ENCODE measurements at places on chromosomes 4 and X. TPM values are rescaled to one million over a fixed set of nuclear protein-coding genes. Genes with fewer than 3 reads are reported as not detected.

DNA sequence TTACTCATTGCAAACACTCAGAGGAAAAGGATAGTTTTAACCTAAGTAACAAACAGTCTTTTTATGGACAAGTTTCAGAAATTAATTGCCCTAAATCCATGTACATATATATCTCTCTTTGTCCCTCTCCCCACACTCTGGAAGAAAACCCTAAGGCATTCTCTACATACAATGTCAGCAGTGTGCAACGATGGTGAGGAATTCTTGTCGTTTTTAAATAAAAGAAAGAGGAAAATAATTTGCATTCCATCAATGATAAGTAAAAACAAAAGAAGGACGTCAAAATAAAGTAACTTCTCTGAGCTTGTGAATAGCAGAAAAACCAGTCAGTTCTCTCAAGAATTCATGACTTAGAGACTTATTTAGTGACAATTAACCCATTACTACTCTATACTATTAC lies 550.5 kb upstream of the DIPK2B start:
- DNase-seq: no peak
- no peak overlapping the region for H3K27ac ChIP-seq
- no peak overlapping the region for H3K4me3 ChIP-seq
- peaks cover 26% of the 10 kb centered on the region for H3K4me1 ChIP-seq
- H3K27me3 ChIP-seq: no peaks in the 10 kb centered on the region

GRCh38 chr4:108532187-108532586 lies 88.2 kb upstream of the RPL34 start:
- H3K36me3 ChIP-seq: no peaks in the 10 kb centered on the region
- H3K4me1 ChIP-seq: peaks cover 78% of the 10 kb centered on the region
- no peak overlapping the region for H3K27ac ChIP-seq

DNA sequence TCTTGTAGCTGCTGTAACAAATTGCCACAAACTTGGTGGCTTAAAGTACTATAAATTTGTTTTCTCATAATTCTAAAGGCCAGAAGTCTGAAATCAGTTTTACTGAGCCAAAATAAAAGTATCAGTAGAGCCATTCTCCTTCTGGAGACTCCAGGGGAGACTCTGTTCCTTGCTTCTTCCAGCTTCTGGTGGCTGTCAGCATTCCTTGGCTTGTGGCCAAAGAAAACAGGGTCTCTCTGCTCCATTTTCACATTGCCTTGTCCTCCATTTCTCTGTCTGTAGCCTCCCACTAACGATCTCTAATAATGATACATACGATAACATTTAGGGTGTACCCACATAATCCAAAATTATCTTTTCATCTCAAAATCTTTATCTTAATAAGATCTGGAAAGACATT lies 200.4 kb downstream of the MAB21L2 start:
- no peak overlapping the region for H3K4me3 ChIP-seq
- no peak for DNase-seq
- no peak overlapping the region for H3K27ac ChIP-seq
- H3K4me1 ChIP-seq: no peaks in the 10 kb centered on the region

DNA sequence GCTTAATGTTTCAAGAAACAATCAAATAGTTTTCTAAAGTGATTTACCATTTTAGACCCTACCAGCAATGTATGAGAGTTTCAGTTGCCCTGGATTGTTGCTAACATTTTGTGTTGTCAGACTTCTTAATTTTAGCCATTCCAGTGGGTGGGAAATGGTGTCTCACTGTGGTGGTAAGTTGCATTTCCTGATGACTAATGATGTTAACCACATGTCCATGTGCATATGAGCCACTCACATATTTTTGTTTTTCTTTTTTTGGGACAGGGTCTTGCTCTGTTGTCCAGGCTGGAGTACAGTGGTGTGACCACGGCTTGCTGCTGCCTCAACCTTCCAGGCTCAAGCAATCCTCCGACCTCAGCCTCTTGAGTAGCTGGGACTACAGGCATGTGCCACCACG lies 48.3 kb downstream of the MED28 start:
- H3K4me1 ChIP-seq: no peaks in the 10 kb centered on the region
- H3K36me3 ChIP-seq: no peaks in the 10 kb centered on the region
- H3K27ac ChIP-seq: no peak overlapping the region
- H3K4me3 ChIP-seq: no peak overlapping the region
- DNase-seq: no peak

Gene TNMD
- not detected for polyA plus RNA-seq

DNA sequence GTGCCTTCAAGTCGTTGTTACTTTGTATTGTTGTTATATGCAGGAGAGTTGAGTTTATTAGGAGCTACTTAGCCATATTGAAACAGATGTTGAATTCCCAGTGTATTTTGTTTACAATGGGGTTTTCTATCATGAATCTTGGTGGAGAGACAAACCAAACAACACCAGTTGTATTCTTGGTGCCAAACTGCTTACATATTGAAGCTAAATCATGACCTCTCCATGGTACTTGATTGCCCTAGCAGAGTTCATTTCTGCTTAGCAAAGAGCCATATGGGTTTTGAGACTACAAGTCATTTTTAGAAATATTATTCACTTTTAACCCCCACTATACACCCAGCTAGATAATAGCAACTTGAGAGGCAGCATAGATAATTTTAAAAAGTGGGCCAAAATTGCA lies 85.4 kb downstream of the ADGRG4 start:
- no peak for DNase-seq
- H3K36me3 ChIP-seq: no peaks in the 10 kb centered on the region
- H3K27ac ChIP-seq: no peak overlapping the region
- peaks cover 4% of the 10 kb centered on the region for H3K27me3 ChIP-seq

Gene UVSSA
- polyA plus RNA-seq: 6.9 TPM

- no peaks in the 10 kb centered on the region for H3K27me3 ChIP-seq
- H3K4me1 ChIP-seq: peaks cover 16% of the 10 kb centered on the region
- no peaks in the 10 kb centered on the region for H3K36me3 ChIP-seq
- peak; percentile 46 for DNase-seq
- H3K27ac ChIP-seq: no peak overlapping the region
Observed at GRCh38 chr4:81466841-81467671, 4.7 kb downstream of the RASGEF1B start.

DNA sequence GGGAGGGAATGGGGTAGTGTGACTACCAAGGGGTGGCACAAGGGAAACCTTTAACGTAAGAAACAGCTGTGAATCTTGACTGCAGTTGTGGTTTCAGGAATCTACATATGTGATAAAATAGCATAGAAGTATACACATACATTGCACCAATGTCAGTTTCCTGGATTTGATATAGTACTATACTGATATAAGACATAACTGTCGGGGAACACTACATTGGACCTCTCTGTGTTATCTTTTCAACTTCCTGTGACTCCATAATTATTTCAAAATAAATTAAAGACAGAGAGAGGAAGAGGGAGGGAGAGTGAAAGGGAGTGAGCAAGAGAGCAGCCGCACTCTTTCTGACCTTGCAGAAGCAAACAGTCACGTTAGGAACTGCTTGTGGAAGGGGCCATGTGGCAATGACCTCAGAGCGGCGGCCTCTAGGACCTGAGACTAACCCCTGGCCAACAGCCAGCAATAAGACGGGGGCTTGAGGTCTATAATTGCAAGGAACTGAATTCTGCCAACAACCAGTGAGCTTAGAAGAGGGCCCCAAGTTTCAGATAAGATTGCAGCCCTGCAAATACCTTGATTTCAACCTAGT lies 47.4 kb downstream of the NALF2 start:
- no peaks in the 10 kb centered on the region for H3K27me3 ChIP-seq
- H3K4me3 ChIP-seq: no peak overlapping the region
- H3K36me3 ChIP-seq: no peaks in the 10 kb centered on the region
- DNase-seq: no peak
- no peak overlapping the region for H3K27ac ChIP-seq

- no peak overlapping the region for H3K27ac ChIP-seq
- DNase-seq: peak; percentile 44
- peaks cover 6% of the 10 kb centered on the region for H3K4me1 ChIP-seq
- H3K36me3 ChIP-seq: no peaks in the 10 kb centered on the region
Observed at GRCh38 chr4:244471-244870, 60.8 kb downstream of the ZNF732 start.

DNA sequence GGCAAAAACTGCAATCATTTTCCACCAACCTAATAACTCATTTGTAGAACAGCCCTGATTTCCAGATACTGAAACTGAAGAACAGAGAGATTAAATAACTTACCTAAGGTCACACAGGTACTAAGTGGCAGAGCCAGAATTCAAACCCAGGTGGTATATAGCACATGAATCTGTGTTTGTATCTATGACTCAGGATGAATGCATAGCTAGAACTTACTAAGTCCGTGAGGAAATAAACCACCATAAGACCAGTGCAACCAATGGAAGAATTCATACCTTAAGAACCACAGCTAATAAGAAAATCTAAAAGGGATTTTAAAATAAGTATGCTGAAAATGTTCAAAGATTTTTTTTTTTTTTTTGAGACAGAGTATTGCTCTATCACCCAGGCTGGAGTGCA lies 1.5 kb upstream of the PLAC1 start:
- H3K27ac ChIP-seq: no peak overlapping the region
- no peak for DNase-seq
- no peak overlapping the region for H3K4me3 ChIP-seq
- no peaks in the 10 kb centered on the region for H3K27me3 ChIP-seq
- no peaks in the 10 kb centered on the region for H3K4me1 ChIP-seq

DNA sequence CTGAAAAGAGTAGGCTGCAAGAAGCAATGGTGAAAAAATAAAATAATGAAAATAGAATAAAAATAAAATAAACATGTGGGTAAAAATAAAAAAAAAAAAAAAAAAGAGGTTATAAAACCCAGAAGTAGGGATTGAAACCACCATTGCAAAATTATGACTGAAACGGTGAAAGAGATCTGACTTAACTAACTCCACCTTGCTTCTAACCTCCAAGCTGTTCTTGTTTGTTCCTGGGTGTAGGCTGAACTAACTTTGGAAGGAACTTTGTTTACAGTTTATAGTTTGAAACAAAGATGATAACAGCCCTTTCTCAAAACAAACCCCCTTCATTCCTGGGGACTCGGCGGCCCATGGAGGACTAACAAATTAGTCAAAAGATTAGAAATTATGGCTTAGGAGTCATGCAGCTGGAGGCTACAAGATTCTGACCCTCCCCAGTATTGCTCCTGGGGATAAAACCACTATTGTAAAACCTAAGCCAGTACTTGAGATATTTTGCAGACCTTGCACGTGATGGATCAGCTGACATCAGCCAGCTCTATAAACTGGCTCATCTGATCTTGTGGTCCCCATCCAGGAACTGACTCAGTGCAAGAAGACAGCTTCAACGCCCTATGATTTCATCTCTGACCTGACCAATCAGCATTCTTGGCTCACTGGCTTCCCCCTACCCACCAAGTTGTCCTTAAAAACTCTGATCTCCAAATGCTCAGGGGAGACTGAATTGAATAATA lies 30.4 kb downstream of the DDX60L start:
- no peak overlapping the region for H3K4me3 ChIP-seq
- DNase-seq: no peak
- no peak overlapping the region for H3K27ac ChIP-seq
- no peaks in the 10 kb centered on the region for H3K4me1 ChIP-seq

Gene P2RY4
- polyA plus RNA-seq: not detected

Gene RTL9
- not detected for polyA plus RNA-seq

DNA sequence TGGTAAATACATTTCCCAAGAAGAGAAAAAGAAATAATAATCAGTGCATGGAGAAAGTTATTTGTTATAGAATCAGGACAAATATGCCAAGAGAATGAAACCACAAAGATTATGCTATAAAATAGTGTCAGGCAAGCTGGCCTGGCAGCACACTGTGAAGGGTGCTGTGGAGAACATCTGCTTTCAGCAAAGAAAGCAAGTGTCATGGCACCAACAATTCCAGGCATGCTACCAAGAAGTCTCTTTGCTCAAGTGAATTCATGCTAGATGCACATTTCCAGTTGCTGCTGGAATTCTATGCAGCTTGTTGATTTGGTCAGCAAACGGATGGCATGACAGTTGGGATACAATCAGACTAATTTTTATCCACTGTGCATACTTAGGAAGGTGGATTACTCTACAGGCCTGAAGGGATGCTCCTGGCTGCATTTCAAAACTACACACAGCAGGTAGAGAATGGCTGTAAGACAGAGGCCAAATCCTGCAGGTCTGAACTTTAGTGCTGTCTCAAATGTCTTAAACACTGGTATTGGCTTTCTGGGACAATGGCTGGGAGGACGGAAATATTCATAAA lies 154.6 kb upstream of the FAT1 start:
- no peak for DNase-seq
- H3K27me3 ChIP-seq: no peaks in the 10 kb centered on the region
- no peak overlapping the region for H3K27ac ChIP-seq
- no peaks in the 10 kb centered on the region for H3K4me1 ChIP-seq
- no peak overlapping the region for H3K4me3 ChIP-seq

DNA sequence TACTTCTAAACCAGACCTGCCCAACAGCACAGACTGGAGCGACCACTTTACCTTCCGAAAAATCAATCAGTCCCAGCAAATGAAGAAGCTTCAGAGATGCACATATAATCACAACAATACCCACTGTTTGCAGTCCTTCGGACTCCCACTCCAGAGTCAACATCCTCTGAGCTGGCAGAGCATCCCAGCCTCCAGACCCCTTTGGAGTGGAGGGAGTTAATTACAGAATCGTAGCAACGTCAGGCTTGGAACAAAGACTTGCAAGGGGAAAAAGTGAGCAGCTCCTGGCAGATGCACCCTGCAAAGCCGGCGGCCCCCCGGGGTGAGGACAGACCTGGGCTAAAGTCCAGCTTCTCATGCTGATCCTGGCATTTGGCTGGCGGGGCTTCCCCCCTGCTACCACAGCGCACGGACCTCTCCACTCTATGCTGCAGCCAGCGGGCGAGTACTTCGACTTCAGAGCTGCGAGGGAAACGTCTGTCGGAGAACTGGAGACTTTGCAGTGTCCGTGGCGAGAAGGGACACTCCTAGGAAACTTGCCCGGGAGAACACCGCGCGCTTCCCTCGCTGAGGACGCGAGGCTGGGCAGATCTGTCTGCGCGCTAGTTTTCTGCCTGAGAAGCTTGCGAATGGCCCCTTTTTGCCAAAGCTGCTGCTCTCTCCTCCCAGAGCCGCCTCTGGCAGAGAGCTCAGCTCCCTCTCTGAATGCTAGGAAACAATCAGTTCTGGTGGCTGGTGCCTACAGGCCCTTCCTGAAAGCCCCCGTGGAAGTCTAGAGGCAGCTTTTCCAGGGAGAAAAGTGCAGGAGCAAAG lies 283.7 kb downstream of the PACRGL start:
- no peaks in the 10 kb centered on the region for H3K4me1 ChIP-seq
- no peaks in the 10 kb centered on the region for H3K36me3 ChIP-seq
- no peaks in the 10 kb centered on the region for H3K27me3 ChIP-seq
- no peak overlapping the region for H3K4me3 ChIP-seq

DNA sequence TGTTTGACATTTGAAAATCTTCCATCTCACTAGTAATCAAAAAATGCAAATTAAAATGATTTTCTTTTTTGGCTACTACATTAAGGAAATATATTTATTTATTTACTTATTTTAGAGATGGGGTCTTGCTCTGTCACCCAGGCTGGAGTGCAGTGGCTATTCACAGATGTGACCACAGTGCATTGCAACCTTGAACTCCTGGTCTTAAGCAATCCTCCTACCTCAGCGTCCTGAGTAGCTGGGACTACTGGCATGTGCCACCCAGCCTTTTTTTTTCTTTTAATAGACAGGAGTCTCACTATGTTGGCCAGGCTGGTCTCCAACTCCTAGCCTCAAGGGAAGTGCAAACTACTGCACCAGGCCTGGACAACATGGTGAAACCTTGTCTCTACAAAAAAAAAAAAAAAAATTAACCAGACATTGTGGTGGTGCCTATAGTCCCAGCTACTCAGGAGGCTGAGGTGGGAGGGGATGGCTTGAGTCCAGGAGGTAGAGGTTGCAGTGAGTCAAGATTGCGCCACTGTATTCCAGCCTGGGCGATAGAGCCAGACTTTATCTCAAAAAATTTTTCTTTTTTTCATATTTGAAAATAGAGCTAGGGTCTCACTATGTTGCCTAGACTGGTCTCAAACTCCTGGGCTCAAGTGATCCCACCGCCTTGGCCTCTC lies 4.4 kb upstream of the SMIM14 start:
- H3K36me3 ChIP-seq: no peaks in the 10 kb centered on the region
- H3K27ac ChIP-seq: no peak overlapping the region
- no peak overlapping the region for H3K4me3 ChIP-seq
- DNase-seq: no peak
- H3K4me1 ChIP-seq: peaks cover 9% of the 10 kb centered on the region

Data from CD8-positive, alpha-beta memory T cell (primary cell).